ENCODE measurements at places on chromosomes 3 and 15. TPM values are rescaled to one million over a fixed set of nuclear protein-coding genes. Genes with fewer than 3 reads are reported as not detected.

GRCh38 chr3:156919818-156920217 is 93.7 kb downstream of the LEKR1 start:
- no peak for DNase-seq

DNA sequence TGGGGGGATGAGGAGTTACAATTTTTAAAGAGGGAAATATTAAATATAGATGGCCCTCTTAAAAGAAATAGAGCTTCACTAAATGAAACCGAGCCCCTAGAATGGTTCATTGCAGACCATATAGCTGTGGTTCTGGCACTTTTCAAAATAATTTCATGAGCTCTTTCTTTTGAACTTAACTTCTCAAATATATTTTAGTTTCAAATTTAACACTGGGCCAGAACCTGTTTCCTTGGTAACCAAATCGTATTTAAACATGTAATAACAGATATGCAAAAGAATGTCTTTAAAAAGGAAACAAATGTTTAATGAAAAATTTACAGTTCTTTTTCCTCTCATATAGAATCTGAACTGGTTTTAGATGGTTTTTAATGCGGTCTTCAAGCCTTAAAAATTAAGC is 20.1 kb downstream of the ZBTB38 start:
- DNase-seq, result no peak

- no peak for DNase-seq
Observed at GRCh38 chr3:79392479-79392878, 375.3 kb downstream of the ROBO1 start.

- DNase-seq, result no peak
Observed at GRCh38 chr15:72939514-72940228, 112.6 kb upstream of the NEO1 start.

DNA sequence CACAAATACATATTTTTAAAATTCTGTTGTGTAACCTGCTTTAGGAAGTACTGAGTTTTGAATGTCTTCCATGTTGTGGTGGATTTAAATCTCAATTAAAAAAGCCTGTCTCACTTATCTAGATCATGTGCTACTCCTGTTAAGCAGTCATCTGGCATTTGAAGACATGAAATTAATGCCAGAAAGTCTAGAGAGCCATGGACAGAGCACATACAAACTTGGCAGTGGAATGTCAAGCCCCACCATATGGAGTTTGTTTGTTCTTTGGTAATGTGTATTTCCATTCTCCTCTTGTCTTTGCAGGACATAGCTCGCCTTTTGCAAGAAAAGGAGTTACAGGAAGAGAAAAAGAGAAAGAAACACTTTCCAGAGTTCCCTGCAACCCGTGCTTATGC is 39.3 kb upstream of the UTS2B start:
- no peak for DNase-seq

GRCh38 chr3:170454509-170454908 is 35.8 kb downstream of the CLDN11 start:
- DNase-seq, result no peak

DNA sequence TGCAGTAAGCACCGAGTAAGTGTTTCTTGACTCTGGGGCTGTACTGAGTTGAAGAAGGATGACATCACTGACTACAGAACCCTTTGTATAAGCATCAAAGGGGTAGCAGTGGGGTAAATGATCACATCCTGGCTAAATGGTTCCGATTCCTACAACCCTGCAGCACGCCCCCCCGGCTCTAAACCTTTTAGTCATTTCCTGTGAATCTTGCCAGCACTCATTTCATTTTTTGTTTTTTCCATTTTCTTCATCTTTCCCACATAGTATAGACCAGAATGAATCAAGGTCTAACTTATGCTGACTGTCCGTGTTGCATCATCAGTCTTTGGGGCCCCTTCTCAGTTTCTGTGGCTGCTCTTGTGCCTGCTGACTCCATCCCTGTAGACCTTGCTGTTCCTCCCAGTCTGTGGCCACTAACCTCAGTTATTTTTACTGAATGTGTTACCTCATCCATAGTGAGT is 383.1 kb upstream of the TPRG1 start:
- no peak for DNase-seq

GRCh38 chr3:134496471-134497071 is 10.7 kb downstream of the CEP63 start:
- DNase-seq, result no peak

- DNase-seq, result no peak
Observed at GRCh38 chr3:34808287-34808686, 831.0 kb upstream of the ARPP21 start.

- no peak for DNase-seq
Observed at GRCh38 chr3:4207672-4208071, 95.5 kb upstream of the SETMAR start.

- no peak for DNase-seq
Observed at GRCh38 chr3:128041344-128041743, 10.9 kb upstream of the SEC61A1 start.

DNA sequence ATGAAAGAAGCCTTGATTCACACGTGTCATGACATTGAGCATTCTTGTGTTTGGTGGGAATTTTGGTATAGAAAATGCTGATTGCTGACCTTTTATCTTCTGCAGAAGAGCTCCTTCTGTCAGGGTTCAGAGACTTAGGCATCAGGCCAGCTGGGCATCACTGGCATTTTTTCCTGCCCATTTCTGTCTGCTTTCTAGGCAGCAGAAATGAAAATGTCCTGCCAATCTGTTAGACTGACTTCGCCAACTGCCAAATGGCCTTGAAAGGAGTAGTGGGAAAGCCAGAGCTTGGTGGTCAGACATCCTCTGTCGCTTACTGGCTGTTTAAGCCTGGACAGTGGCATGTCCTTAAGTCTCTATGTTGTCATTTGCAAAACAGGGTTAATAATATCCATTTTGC is 57.4 kb downstream of the EEFSEC start:
- DNase-seq, result no peak

GRCh38 chr3:39651993-39652739 is 157.2 kb upstream of the MYRIP start:
- DNase-seq, result no peak

- DNase-seq, result no peak
Observed at GRCh38 chr3:197227780-197228574, 70.4 kb downstream of the DLG1 start.

- DNase-seq, result no peak
Observed at GRCh38 chr3:30253832-30254231, 352.6 kb upstream of the TGFBR2 start.

DNA sequence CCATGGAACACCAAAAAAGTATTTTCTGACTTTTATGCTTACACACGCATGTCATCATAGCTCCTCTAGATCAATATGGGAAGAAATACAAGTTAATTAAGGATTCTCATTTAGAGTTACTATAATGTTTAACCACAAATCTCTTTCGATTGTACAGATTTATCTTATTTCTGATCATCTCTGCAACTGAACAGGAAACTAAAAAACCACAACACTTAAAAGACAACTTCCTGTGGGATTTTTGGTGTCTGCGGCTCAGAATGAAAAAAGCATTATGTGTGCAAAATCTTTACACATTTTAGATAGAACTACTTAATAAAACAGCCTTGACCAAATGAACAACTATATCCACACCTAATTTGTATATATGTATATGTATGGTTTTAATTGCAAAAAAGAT is 3.0 kb upstream of the TJP1 start:
- no peak for DNase-seq

DNA sequence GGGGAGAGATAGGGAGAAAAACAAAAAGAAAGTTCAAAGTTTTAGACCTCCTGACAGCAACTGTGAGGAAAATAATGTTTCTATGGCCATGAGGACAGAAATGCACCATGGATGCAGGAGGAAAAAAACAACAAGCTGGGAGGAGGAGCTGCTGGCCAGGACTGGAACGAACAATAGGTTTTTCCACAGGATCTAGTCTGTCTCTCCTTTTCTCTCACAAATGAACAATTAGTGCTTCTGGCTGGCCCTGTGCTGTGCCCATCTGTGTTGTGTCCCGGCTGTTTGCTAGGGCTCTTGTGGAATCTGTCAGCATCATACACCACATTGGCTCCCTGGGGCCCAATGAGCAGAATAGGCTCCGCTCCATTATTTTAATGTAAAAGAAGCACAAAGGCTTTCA is 15.2 kb downstream of the GK5 start:
- DNase-seq, result no peak

- DNase-seq, result peak; percentile 56
Observed at GRCh38 chr3:17894434-17895060, 152.1 kb upstream of the TBC1D5 start.

DNA sequence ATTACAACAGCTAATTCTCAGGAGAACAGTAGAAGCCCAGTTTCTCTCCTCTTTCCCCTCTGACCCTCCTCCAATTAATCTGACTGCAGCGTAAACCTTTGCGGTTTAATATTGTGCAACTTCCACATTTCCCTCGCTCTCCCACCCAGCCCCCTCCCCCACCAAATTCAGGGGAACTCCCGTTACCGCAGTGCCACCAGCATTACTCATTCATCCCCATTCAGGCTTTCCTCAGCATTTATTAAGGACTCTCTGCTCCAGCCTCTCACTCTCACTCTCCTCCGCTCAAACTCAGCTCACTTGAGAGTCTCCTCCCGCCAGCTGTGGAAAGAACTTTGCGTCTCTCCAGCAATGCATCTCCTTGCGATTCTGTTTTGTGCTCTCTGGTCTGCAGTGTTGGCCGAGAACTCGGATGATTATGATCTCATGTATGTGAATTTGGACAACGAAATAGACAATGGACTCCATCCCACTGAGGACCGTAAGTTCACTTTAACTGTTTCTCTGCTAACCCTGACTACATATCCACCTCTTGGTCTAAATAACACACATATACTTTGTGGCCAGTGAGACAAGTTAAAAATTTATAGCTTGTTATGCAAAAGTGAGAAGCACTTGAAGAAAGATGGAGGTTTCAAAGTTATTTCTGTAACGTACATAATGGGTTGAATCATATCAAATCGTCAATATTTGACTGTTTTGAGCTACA is at the start of gene PTX3:
PTX3 (plus strand) TSS at position 268 of the 709 bp plus-strand sequence; CDS start at position 352, 84 bp downstream.
- no peak for DNase-seq

DNA sequence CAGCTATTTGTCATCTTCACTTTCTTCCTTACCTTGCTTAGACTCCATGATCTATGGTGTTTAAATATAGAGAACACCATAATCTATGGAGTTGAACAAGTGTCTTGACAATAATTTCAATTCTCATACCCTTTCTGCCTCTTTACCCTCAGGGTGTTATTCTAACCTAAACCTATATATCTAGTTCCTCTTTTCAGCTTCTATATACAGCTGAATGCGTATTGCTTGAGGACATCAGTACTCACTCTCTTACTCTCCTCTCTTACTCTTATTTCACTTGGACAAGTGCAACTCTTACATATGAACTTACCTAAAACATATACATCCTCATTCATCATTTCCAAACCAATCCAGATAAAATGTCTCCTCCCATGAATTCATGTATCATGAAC is 187.1 kb downstream of the RAP2B start:
- no peak for DNase-seq

- no peak for DNase-seq
Observed at GRCh38 chr3:1214933-1215332, 122.1 kb downstream of the CNTN6 start.

GRCh38 chr15:33152502-33153109 is 41.9 kb downstream of the FMN1 start:
- DNase-seq, result no peak

GRCh38 chr15:69610858-69611257 is 158.2 kb downstream of the RPLP1 start:
- DNase-seq, result no peak

- DNase-seq, result no peak
Observed at GRCh38 chr3:121992601-121993560, 29.2 kb downstream of the ILDR1 start.

DNA sequence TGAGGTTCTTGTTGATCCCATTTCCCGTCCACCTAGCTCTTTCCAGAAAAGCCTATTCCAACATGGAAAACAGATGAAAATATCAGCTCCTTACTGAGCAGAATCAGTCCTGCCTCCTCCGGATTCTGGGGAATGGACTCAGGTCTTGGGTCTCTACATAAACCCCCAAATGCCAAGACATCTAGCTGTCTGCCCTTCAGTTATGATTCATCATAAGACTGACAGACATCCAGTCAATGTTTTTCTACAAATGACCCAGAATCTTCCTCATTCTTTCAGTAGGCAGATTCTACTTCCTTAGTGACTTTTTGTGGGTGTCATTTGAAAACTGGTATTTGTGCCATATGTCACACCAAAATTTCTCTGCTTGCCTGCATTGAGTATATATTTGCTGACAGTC is 103.0 kb upstream of the TGFBR2 start:
- no peak for DNase-seq

- no peak for DNase-seq
Observed at GRCh38 chr15:100572362-100572983, 29.5 kb downstream of the LINS1 start.

- DNase-seq, result no peak
Observed at GRCh38 chr3:179074656-179075055, 3.0 kb upstream of the ZMAT3 start.

GRCh38 chr15:81809543-81809942 is 236.3 kb downstream of the MEX3B start:
- peak; percentile 23 for DNase-seq

DNA sequence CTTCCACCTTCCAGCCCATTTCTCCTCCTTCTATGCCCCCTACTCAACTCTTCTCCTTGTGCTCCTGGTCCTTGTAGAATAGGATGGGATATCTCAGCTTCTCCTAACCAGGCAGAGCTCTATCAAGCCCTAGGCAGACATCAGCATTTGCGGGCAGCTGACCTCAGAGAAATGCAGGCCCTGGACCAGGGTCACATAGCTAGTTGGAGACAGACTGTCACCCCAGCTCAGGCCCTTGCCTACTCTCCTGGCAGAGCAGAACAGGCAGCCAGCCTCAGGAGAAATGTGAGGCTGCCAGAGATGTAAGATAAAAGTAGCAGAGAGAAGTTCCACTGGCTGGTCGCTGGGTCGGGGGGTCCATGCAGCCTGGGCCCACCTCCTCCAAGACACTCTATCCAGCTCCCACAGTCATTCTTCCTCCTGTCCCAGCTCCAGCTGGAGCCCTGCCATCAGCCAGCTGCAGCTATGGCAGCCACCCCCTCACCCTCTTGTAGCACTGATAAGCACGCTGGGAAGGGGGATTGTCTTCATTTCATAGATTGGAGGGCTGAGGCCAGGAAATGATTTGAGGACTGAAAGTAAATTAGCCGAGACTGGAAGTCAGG is 4.0 kb downstream of the CYP8B1 start:
- DNase-seq, result no peak

- DNase-seq, result no peak
Observed at GRCh38 chr3:18501679-18502343, 76.7 kb upstream of the SATB1 start.

DNA sequence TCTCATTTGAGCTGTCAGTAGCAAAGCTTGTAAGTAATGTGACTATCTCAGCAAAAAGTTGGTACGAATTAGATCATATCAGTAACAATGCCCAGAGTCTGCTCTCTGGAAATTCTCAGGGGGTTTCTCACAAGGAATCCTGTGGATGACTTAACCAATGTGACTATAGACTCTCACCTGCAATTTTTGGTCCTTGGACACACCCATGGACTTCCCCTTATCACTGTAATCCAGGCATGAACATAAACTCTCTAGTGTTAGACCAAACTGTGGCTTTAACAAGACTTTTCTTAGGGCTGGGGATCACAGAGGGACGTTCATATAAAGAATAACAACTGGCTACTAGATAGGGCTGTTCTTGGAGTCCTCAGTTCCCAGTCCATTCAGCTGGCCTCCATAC is 3.9 kb upstream of the ZNF80 start:
- DNase-seq, result no peak

The HCN4 gene
- 1.7 TPM for total RNA-seq

The CHST14 gene
- total RNA-seq, result 12.7 TPM

The SLC51A gene
- not detected for total RNA-seq

The DAG1 gene
- total RNA-seq, result 99.9 TPM

The GMNC gene
- total RNA-seq, result 0.27 TPM

The FBXW12 gene
- not detected for total RNA-seq

The SCN11A gene
- 0.05 TPM for total RNA-seq

The KY gene
- total RNA-seq, result not detected

The TMEM212 gene
- not detected for total RNA-seq

The FAM81A gene
- 6.6 TPM for total RNA-seq

The CMTM8 gene
- total RNA-seq, result 19.4 TPM

The SPINK8 gene
- total RNA-seq, result not detected

All from HCT116 (cell line).